T-helper 2 cell treated with Interferon-gamma antibody and Interleukin-4, amounts not matched to agents 5 μg/mL and 100 μg/mL, for 36 hours (primary cell): ENCODE measurements at places on chromosomes 1 and 21.

DNA sequence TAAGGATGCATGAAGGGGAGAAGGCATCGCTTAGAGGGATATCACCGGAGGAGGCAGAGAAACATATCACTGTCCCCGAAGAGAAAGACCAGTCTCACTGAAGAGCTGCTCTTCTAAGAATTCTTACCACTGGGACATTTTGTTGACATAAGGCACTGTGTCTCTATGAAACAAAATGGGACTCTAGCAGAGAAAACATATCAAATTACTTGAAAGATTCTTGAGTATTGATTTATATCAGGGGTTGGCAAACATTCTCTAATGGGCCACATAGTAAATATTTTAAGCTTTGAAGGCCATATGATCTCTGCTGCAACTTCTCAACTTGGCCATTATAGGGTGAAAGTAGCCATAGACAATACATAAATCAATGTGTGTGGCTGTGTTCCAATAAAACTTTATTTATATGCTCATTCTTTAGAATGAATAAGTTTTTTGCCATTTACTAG is 41.0 kb upstream of the GREM2 start:
- no peak for DNase-seq

GRCh38 chr21:21283810-21284209 is 285.6 kb downstream of the NCAM2 start:
- DNase-seq, result no peak

DNA sequence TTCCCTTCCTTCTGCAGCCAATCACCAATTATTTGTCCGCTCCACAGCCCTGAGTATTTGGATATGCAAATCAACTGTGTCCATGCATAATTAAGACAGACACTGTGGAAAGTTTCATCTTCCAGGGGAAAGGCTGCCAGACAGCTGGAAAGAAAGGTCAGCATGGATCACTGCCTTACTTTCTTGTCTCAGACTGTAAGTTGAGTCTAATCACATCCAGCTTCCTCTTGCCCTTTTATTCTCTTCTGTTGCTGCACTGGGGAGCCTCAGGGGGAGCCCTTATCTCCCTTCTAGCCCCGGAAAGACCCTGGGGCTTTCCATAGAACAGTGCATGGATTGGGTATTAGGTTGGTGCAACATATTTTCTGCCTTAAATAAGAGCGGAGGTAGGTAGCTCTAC is 182.9 kb downstream of the OMA1 start:
- DNase-seq, result no peak

DNA sequence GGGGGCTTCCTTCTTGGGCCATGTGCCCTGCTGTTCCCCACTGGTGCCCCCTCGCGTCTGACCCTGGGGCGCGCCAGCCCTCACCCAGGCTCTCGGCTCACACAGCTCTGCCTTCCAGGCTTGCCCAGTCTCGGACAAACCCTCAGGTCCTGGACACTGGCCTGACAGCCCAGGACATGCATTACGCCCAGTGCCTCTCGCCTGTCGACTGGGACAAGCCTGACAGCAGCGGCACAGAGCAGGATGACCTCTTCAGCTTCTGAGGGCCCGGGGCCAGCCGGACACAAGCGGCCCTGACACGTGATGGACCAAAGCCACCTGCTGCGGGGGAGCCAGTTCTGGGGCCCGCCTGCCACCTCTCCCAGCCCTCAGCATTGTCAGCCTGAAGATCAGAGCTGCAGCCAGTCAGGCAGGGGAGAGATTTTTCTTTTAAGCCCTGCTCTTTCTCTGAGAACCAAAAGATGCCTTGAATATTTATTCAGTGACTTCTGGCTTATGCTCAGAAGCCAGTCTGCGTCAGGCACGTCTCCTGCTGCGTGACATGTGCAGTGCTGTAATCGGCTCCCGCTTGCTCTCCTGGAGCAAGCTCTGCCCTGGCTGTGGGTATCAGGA is 23.4 kb downstream of the LDLRAP1 start:
- no peak for DNase-seq

GRCh38 chr1:160046494-160047110 is 14.8 kb upstream of the PIGM start:
- DNase-seq, result peak; percentile 39

DNA sequence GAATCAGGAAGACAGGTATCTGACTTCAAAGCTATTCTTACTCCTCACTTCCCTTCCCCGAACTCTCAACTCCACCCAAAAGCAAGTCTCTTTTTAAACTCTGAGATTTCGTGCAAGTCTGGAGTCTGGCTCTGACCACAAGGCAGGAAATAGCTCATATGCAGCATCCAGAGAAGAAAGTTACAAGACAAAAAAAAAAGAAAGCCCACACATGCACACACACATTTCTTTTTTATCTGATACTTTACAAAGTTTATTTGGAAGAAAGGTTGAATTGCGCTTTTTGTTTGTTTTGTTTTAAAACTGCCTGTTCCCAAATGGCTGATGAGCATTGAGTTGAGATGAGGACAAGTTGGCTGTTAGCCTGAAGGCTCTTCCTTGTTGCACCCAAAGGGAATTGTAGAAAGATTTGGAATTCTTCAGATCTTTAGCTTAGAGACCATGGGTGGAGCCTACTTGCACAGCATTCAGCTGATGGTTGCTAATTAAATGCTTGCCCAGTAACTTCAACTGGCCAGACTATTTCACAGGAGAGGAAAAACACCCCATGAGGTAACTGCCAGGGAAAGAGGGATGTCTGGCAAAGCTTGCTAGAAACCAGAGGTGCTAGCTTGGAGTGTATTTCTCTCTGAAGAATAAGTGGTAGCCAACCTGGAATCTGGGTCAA is 490.3 kb downstream of the TTLL7 start:
- DNase-seq, result peak; percentile 57

DNA sequence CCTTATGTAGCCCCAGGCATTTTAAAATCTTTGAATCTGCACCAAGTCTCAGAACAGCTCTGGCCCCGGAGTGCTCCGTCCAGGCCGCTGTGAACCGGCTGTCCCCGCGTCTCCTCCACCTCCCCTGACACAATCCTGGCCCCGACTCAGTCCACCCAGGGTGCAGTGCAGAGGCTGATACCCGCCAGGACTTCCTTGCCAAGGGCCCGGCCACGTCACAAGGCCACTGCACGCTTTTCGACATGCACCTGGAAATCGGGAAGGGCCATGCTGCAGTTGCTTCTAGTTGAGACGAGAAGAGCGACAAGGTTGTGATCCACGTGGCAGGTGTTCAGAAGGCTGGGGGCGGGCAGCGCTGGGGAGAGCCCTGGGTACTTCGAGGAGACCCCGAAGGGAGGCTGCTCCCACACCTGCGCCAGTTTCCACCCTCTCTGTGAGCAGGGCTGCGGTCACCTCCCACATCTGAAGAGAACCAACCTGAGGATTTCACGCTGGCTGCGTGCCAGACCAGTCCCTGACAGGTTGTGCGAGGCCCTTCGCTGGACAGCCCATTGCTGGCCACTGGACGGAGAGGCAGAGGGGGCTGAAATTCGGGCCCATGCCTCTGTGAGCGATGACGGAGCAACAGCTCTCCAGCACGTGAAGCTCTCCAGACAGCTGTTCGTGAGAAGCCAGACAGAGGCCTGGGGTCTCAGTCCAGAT is 6.7 kb downstream of the VWA1 start:
- no peak for DNase-seq

DNA sequence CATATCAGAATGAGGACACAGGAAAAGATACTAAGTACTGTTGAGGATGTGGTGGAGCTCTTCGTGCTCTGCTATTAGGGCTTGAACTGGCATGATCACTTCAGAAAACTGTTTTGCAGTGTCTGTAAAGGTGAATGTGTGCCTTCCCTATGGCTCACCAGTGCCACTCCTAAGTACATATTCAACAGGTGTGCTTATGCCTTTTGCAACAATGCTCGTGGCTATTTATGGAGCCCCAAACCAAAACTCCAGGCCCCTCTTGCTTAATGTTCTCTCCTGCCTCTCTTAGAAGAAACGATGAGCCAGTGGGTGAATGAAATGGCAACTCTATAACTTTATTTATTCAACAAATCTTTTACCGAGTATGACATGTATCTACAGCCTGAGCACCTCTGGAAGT is 70.2 kb downstream of the TAS1R2 start:
- no peak for DNase-seq

DNA sequence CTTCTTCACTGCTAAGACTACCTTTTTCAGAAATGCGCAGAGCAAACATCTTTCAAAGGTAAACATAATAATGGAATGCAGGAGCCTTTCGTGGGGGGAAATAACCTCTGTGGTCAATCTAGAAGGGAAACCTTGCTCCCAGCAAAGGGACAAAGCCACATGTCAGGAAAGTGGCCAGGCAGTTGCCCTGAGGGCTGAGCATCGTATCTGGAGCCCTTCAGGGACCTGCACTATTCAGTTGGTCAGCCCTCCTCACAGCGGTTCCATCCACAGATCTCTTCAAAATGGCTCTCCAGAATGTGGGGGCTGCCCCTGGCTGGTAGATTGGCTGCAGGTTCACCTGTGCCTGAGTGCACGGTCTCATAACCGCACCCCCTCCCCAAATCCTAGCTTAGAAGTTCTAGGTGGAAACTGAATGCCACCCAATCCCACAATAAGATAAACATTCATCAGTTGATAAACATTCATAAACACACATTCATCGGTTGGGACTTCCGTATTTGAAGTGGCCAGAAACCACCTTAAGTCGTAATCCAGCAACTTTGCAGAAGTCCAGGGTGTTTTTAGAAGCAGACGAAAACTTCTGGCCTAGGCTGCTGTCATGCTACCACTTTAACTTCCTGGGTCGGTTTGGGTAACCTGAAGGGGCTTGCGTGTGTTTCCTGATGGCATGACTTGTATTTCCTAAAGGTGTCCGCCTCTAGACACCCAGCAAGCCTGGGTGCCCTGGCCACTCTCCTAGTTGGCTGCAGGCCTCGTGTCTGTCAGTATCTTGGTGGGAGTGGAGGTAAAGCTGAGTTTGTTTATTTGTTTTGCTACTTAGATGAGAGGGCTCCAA is 50.5 kb downstream of the RASSF5 start:
- DNase-seq, result no peak

GRCh38 chr21:33514229-33514628 is 22.7 kb upstream of the DNAJC28 start:
- no peak for DNase-seq

DNA sequence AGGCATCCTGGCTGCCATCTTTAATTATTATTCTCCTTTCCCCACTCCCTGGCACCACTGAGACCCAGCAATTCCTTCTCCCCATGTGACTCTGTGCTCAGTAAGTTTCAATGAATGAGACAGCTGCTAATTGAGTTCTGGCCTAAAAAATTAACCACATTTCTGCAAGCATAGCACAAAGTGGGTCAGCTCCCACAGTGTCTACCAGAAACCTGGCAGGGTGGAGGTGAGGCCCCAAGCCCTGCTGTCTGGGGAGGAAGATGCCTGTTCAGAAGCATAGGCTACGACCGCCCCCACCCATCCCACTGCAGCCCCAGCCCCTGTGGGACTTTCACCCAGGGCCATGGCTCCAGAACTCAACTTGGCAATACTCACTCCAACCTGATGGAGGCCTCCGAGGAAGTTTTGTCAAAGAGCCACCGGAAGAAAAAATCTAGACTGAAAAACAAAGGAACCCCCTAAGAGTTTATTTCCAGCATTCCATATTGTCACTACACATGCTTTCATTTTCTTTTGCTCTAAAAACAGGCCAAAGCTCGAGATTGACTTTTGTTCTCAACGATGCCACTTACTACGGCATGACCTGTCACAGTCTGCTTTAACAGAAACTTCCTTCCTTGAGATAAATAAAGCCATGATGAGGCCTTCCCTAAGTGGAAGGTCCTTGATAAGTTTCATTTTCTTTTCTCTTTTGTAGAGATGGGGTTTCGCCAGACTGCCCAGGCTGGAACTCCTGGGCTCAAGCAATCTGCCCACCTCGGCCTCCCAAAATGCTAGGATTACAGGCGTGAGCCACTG is 26.5 kb downstream of the TMEM63A start:
- no peak for DNase-seq

DNA sequence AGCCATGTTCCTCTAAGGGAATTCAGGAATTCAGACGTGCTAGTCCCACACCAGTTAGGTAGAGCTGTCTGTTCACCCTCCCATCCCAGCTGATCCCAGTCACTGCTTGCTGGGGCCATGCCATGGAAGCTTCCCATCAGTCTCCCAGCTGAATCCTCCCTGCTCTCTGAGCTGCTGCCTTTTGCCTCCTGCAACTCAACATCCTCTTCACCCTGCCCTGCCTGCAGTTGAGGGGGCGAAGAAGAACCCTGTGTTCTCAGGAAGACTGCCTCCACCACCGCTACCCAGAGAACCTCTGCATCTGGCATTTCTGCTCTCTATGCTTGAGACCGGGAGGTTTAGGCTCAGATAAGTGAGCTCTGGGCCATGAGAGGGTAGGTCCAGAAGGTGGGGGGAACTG is 16.2 kb downstream of the CDCA8 start:
- no peak for DNase-seq

DNA sequence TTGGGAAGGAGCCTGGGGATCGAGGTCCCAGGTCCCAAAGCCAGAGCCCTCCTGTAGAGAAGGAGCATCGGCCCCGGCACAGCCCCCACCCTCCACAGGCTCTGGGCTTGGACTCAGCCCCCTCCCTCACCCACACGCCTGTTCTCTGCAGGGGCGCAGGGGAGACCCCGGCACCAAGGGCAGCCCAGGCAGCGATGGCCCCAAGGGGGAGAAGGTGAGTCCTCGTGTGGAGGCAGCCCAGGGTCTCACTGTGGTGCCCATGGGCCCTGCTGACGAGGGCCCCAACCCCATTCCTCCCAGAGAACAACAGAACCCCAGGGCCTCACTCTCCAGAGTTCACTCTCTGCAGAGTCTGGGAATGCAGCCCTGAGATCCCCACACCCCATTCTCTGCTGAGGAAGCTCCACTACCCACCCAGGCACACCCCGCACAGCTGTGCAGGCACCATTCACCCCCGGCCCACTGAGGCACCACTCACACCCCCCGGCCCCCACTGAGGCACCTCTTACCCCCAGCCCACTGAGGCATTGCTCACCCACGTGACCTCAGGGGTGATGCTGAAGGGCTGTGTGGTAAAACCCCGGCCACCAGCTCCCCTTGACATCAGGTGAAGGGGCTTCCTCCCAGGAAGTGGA is 21.8 kb downstream of the COL6A2 start:
- DNase-seq, result no peak
